T1000 (cell line): ENCODE measurements at places on chromosomes 7 and 10.

GRCh38 chr7:70143075-70144044 lies 545.1 kb downstream of the AUTS2 start:
- peak; percentile 11 for DNase-seq

DNA sequence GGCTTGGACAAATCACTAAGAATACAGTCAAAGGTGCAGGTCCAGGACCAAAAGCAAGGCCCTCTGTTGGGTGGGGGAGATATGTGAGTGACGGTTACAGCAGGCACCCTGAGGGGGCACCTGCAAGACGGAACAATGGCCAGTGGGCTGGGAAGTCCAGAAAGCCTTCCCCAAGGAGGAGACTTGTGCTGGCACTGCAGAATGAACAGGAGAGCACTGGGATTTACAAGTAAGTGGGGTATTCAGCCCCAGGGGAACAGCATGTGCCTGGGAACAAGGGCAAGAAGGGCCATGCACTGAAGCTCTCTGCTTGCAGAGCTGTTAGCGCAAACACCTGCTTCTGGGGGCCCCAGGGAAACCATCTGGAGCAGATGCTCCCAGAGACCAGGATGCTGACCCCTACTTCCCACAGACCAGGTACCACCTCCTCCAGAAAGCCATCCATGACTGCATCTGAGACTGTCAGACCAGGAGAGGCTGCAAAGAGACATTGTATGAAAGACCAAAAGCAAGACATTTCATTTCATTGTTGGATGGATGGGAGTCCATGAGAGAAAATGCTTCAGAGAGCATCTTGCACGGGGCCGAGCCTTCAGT lies 24.6 kb upstream of the ZMIZ1 start:
- DNase-seq, result no peak

- DNase-seq, result no peak
Observed at GRCh38 chr10:120051671-120052070, 159.1 kb downstream of the SEC23IP start.

- no peak for DNase-seq
Observed at GRCh38 chr7:123748171-123748733, 551 bp downstream of the WASL start.

DNA sequence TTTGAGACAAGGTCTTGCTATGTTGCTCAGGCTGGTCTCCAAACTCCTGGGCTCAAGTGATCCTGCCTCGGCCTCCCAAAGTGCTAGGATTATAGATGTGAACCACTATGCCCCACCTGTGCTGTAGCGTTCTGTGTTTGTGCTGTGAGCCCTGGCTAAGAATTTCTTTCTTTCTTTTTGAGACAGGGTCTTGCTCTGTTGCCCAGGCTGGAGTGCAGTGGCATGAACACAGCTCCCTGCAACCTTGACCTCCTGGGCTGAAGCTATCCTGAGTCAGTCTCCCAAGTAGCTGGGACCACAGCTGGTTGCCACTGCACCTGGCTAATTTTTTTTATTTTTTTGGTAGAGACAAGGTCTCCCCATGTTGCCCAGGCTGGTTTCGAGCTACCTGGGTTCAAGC lies 11.4 kb downstream of the TSPAN13 start:
- DNase-seq, result no peak

- no peak for DNase-seq
Observed at GRCh38 chr10:14474656-14475055, 143.9 kb upstream of the FRMD4A start.

GRCh38 chr7:143487566-143487965 lies 9.9 kb downstream of the TAS2R41 start:
- no peak for DNase-seq

DNA sequence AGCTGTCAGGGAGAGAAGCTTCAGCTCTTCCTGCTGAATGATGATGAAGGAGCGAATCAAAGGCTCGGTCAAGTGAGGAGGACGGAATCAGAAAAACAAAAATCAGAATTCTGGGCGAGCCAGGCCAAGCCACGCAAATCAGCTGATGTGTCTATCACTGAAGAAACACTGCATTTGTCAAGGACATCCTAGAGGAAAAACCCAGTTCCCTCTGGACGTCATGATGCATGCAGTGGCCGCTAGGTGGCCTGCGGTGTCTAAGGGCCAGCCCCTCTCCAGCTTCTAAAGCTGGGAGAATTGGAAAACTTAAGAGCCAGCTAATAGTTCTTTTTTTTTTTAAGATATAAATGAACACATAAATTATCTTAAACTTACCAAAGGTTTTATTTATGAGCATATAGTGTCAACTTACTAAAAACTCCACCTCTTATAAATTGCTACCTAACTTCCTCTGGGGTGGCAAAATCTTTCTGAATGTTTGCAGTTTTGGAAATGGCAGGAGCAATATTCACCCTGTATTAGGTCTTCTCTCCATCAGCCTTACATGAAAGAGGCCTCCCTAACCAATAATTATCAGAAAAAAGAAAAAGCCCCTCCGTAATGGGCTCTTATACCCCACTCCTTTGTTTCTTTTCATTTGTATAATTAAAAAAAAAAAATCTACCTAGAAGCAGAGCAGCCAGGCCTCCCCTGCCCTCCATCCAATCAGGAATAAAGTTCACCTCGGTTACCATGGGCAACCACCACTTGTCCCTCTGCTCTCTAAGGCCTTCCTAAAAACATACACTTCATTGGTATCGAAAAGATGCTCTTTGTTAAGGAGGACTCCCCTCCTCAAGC lies 186.8 kb downstream of the USP6NL start:
- no peak for DNase-seq

DNA sequence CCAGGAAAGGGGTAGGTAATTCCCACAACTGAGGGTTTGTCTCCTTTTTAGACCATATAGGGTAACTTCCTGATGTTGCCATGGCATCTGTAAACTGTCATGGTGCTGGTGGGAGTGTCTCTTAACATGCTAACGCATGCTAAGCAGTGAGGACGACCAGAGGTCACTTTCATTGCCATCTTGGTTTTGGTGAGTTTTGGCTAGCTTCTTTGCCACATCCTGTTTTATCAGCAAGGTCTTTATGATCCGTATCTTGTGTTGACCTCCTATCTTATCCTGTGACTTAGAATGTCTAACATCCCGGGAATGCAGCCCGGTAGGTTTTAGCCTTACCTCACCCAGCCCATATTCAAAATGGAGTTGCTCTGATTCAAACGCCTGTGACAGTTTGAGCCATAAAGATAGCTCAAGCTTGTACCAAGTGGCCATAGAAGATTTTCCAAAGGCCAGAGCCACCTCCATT lies 176.0 kb upstream of the NAMPT start:
- DNase-seq, result no peak
